Right renal cortex interstitium (tissue), 3 donors: ENCODE measurements at places on chromosomes 7 and 10. TPM values are rescaled to one million over a fixed set of nuclear protein-coding genes. Genes with fewer than 3 reads are reported as not detected.

ITGA8 gene
- 51.5 TPM for polyA plus RNA-seq

TEX47 gene
- not detected for polyA plus RNA-seq

TRPV5 gene
- polyA plus RNA-seq = 0.83 TPM

KCNIP2 gene
- polyA plus RNA-seq = 2.4 TPM

ARHGAP22 gene
- 1.1 TPM for polyA plus RNA-seq

MOGAT3 gene
- 0.12 TPM for polyA plus RNA-seq

UCMA gene
- not detected for polyA plus RNA-seq

LMOD2 gene
- polyA plus RNA-seq = 0.10 TPM

ADD3 gene
- 269 TPM for polyA plus RNA-seq

CFAP70 gene
- polyA plus RNA-seq = 12.4 TPM

TMEM270 gene
- not detected for polyA plus RNA-seq
